ENCODE measurements at places on chromosomes 7 and 10.

GRCh38 chr10:132455441-132455971, 58.5 kb downstream of the PWWP2B start:
- DNase-seq = no peak

DNA sequence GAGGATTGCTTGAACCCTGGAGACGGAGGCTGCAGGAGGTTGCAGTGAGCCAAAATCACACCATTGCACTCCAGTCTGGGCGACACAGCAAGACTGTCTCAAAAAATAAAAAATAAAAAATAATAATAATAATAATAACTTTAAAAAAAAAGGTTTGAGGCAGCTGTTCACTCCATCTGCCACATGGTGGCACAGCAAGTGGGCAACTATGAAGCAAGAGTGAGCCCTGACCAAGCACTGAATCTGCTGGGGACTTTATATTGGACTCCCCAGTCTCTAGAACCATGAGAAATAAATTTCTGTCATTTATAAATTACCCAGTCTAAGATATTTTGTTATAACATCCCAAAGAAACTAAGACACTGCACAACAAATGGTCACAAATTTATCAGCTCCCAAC, 14.6 kb upstream of the BRI3 start:
- peak; percentile 13 for DNase-seq

GRCh38 chr10:29397221-29397620, 108.4 kb downstream of the LYZL1 start:
- DNase-seq = no peak

DNA sequence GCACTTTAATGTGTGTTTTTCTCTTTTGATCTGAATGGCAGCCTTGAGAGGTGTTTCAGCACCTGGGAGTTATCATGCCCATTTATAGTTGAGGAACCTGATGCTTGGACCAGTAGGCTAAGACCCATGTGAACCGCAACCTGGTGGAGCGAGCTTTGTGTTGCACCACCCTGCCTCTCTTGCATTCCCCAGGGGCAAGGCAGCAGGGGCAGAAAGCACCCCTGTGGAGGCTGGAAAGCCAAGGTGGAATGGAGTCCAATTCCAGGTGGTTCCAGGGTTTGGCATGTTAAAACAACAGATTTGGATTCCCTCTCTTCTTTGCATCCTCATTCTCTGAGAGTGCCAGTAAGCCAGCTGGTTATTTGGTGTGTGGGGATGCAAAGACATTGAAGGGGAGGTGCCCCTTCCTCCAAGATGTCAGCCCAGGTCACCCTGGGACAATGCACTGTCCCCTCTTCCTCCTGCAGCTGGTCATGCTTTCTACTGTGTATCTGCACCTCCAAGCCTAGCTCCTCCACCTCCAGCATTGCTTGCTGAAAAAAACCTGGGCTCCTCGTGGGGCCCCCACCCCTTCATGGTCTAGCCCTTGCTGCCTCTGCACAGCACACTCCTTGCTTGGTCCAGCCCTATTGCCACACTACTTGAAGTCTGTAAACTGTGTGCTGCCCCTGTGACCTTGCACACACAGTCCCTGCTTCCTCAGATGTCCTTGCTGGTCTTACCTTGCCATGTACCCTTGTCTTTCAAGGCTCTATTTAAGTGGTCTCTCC, 5.6 kb upstream of the CDH23 start:
- DNase-seq = no peak

DNA sequence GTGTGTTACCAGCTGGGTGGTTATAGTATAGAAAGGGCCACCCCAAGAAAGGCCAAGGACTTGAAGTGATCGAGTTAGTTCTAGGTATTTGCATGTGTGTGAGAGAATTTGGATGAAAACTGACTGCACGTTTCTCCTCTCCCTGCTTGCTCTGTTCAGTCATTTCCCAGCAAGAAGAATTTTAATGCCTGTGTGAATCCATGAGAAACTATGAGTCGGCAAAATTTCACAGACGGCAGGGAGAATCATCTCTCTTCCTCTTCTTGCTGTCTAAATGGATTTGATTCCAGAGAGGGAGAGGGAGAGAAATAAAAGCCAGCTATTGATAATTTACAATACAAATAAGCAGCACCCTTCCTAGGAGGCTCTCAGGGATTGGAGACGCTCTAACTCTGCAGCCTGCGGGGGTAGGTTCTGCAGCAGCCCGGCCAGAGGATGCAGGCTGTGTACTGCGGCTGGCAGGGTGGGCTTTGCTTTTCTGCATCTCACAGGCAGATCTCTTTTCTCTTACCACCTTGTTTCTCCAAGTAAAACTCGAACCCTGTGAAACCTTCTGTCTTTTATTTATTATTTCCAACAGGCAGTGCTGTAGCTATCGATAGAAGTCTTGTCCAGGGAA, 183.6 kb downstream of the TCF7L2 start:
- no peak for DNase-seq

GRCh38 chr7:75054744-75055143, 18.9 kb downstream of the RCC1L start:
- no peak for DNase-seq

GRCh38 chr7:74048999-74049599, 21.1 kb downstream of the ELN start:
- DNase-seq = no peak

- DNase-seq = no peak
Measured at GRCh38 chr10:14592026-14592425, 182.7 kb downstream of the FAM107B start.

DNA sequence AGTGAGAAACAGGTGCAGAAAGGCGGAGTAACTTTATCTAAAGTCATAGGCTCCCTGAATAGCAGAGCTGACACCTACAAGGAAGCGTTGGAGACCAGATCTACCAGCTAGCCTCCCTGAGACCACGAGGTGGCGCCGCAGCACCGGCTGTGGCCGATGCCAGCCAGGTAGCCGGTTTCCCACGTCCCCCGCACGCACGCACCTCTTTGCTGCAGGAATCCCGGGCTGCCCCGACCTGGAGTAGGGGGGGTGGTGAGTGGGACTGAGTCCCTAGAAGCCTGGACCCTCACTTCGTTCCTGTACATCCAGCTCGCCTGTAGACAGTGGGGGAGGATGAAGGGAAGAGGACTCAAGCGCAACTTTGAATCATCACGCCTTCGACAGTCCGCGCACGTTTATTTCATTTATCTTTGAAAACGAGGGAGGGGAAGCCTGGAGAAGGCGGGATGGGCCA, 3.7 kb downstream of the ELOVL3 start:
- DNase-seq = peak; percentile 83

DNA sequence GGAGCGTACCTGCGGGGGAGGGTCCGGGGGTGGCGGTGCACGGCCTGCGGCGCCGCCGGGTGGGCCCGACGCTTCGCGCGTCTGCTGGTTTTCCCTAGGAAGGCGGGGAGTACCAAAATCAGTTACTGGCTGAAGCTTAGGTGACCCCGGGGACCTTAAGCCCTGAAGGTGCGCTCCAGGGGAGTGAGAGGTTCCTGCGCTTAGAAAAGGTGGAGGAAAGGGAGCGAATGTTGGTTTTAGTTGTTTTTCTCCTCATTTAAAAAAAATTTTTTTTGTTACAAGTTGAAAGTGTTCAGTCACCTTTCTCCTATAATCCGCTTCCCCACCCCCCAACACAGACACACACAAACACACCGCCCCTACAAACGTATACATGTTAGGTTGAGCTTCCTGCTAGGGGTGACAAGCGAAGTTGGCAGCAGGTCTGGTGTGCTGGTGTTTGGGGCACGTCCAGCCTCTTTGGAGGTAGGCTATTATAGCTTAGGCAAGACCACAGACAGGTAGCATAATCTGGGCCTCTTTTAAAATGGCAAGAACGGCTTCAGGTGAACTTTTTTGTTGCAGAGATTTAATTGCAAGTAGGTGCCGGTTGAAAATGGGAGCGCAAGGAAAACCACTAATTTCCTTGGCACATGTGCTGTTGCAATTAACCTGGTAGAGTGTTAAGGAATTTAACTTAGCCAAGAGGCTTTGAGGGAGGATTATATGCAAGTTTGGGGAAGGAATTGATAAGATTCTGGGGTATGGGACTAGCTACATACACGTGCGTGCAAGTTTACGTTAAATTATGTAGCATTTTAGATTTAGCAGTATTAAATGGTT, 945 bp downstream of the ADD3 start:
- peak; percentile 40 for DNase-seq

GRCh38 chr10:5645944-5646617, 20.3 kb downstream of the ASB13 start:
- peak; percentile 26 for DNase-seq

- no peak for DNase-seq
Measured at GRCh38 chr10:130350996-130351395, 214.8 kb downstream of the GLRX3 start.

DNA sequence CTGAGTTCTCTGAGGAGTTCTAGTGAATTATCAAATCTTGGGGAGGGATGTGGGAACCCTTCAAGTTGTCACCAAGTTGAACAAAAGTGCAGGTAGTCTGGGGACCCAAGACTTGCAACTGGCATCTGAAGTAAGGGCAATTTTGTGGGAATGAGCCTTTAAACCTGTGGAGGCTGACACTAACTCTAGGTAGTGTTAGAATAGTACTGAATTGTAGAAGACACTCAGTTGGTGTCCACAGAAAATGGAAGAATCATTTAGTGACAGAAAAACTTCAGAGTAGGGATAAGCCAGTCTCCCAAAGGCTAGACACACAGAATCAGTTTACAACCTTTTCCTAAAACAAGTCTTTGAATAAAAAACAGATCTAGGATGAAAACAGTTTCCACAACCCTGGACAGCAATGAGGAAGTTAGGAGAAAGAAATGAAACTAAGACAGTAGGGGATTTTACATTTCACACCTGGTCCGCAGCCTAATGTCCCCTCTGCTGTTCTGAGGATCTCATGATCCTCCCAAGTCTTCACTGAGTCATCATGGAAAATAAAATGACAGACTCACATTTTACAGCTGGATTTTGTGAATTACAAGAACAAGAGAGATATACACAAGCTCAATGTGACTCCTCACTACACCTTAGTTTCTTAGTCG, 23.0 kb upstream of the ING3 start:
- no peak for DNase-seq

- DNase-seq = no peak
Measured at GRCh38 chr7:94313926-94314325, 80.8 kb upstream of the COL1A2 start.

DNA sequence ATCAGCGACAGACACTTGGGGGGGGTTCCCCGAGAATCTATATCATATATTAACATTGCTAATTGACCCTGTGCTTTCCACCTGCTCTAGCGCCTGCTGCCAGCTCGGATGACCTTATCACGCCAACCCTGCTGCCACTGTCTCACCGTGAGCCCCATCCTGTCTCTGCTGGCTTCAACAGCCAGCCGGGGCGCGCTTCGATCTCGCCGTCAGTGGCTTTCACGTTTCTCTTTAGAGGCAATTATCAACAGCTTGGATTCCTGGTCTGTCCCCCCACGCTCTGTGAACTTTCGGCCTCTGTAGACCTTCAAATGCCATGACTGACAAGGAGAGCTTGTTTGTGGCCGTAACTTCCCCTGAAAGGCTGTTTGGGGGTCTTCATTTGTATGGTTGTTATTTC, 123.0 kb downstream of the EBF3 start:
- DNase-seq = no peak

DNA sequence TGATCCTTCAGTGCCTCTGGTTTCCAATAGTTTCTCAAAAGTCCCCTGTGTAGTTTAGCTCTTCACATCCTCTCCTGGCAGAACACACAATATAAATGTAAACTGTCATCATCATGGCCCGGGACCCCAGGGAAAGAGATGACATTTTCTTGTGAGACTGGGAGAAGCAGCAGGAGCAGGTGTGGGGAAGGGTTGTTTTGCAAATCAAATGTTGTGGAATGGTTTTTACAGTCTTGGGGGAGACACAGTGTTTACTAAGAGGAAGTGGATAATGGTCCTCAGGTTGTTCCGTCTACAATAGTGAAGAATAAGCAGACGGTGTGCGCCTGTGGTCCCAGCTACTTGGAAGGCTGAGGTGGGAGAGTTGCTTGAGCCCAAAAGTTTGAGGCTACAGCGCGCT, 159.1 kb downstream of the SEC23IP start:
- no peak for DNase-seq

DNA sequence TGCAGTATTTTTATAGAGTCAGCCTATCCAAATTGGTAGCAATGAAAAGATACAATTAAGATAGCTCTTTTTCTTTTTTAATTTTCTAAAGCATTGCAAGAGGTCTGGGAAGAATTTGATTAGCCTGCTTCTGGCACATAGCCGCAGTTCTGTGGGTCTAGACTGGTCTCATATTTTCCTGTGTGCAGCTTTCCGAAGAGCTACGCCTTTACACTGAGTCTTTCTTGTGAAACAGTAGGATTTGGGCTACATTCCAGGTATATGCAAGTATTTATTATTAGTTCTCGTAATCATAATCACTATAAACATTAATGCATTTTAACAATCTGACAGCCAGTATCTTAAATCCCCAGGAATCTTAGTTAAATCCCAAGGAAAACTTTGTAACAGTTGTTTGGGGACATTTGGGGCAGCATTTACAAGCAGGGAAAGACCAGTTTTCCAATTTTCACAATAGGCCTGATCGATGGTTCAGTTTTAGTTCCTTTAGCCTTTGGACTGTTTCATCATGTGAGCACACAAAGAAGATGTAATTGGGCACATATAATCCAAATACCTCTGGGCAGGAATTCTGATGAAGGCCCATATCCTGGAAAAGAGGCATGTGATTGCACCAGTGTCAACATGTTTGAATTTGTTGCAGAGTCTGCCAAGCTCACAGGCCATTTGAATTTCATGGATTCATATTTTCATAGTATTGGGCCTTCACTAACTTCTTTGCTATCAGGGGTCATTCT, 287.3 kb downstream of the INHBA start:
- DNase-seq = no peak

- DNase-seq = no peak
Measured at GRCh38 chr7:29254591-29254990, 60.0 kb downstream of the CHN2 start.

- peak; percentile 68 for DNase-seq
Measured at GRCh38 chr10:18699849-18700840, 40.9 kb downstream of the ARL5B start.

GRCh38 chr7:46007194-46007593, 86.1 kb upstream of the IGFBP3 start:
- no peak for DNase-seq

- DNase-seq = no peak
Measured at GRCh38 chr10:97540669-97541500, 31.7 kb upstream of the ANKRD2 start.

- DNase-seq = no peak
Measured at GRCh38 chr10:8189458-8189857, 135.0 kb downstream of the GATA3 start.

- no peak for DNase-seq
Measured at GRCh38 chr10:117535298-117536071, 7.1 kb upstream of the EMX2 start.

- no peak for DNase-seq
Measured at GRCh38 chr7:71972534-71972933, 439.6 kb downstream of the CALN1 start.

Data from Kasumi-1 (cell line).